ENCODE measurements at places on chromosomes 11 and 22. TPM values are rescaled to one million over a fixed set of nuclear protein-coding genes. Genes with fewer than 3 reads are reported as not detected.

DNA sequence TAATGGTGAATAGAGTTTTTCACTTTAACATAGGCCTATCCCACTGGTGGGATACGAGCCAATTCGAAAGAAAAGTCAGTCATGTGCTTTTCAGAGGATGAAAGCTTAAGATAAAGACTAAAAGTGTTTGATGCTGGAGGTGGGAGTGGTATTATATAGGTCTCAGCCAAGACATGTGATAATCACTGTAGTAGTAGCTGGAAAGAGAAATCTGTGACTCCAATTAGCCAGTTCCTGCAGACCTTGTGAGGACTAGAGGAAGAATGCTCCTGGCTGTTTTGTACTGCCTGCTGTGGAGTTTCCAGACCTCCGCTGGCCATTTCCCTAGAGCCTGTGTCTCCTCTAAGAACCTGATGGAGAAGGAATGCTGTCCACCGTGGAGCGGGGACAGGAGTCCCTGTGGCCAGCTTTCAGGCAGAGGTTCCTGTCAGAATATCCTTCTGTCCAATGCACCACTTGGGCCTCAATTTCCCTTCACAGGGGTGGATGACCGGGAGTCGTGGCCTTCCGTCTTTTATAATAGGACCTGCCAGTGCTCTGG, at the start of gene TYR:
TSS of gene TYR (plus strand) at position 185 of the 541 bp plus-strand sequence. CDS start at position 264, 79 bp downstream.
- no peak for DNase-seq

The OR8D4 gene
- total RNA-seq: not detected

DNA sequence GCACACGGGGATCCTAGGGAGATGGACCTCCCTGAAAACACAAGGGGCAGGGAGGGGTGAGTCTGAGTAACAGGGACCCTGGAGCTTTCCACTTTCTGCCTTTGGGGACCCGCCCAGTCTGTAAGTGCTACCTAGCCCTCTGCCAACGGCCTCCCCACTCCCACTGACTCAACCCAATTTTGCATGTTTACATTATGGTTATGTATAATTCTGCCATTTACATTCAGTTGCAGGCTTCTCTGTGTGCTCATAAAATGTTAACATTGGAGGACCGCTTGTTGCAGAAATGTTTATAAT, 105.8 kb downstream of the DSCAML1 start:
- no peak for DNase-seq

GRCh38 chr11:57150454-57150917, 31.3 kb upstream of the LRRC55 start:
- no peak for DNase-seq

DNA sequence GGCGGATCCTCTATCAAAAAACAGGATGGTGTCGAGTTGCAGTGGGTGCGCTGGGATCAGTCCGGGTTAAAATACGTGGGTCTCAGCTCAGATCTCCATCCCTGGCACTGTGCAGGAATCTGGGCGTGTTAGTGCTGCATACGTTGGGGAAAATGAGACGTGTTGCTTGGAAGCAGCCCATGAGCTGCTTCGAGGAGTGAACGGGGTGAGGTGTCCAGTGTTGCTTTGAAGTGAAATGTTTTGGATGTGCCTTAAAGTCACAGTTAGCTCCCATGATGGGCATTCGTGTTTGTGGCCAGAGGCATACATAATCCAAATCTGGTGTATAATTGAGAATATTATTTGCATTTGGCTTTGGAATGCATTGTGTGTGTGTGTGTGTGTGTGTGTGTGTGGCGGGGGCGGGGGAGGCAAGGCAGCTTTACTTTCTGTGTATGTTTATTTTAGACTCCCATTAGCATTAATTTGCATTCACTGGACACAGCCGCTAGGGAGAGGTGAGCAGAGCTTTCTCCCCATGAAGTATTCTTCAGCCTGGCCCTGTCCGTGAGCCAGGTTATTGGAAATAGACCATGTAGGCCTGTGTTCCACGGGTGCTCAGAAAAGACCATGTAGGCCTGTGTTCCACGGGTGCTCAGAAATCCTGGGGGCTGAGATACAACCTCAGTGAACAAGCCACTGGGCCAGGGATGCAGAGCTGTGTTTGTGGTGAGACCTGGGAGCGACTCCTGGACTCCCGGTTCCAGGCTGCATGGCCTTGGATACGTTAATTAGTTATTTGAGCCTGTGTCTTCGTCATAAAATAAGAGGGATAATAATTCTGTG, 134.6 kb downstream of the ST3GAL4 start:
- no peak for DNase-seq

The RAB39A gene
- not detected for total RNA-seq

DNA sequence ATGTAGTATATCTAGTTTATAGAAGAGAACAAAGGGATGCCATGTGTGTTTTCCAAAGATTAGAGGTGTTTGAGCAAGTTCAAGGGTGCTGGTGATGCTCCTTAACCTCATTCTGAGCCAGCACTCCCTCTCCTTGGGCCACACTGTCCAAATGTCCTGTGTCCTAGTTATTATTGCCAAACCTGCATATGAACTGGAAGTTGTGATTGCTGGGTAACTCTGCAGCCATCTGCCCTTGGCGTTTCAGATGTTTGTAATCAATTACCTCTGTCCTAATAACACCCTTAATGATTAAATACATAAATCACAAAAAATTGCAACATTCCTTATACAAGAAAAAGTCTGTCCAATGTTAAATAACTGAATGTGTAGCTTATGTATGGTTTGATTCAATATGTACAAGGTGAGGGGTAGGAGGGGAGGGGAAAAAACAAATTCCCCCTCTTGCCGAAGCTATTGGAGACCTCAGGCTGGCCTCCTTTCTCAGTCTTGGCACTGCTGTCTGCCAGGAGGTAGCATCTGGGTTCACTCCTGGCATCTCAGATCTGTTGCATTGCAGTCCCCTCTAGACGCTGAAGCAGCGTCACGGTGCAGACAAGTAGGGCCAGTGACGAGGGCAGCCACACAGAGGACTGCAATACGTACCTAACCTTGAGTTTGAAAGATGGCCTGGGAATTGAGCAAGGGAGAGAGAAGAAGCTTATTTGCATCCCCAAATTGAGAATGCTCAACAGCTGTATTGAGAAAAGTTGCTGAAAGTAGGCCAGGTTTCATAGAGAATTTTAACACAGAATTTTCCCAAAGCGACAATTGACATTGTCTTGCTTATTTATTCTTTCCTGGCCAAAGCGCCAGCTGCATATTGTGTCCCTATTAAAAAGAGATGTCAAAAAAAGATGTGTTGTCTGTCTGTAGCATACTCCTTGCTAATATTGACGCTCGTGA, 89.6 kb upstream of the ARHGAP32 start:
- DNase-seq: no peak

- DNase-seq: no peak
Observed at GRCh38 chr11:120039039-120039438, 98.9 kb downstream of the TRIM29 start.

Measured in activated CD8-positive, alpha-beta T cell treated with anti-CD3 and anti-CD28 coated beads for 36 hours (primary cell).